Body of pancreas (tissue), 4 donors: ENCODE measurements at places on chromosomes 5 and 9.
A peak's percentile ranks its signal among the peaks of the same experiment; 100 is the strongest.

GRCh38 chr9:9942764-9943424 is 669.9 kb downstream of the PTPRD start:
- peak; percentile 71 for DNase-seq

GRCh38 chr5:60473654-60474053 is 226.3 kb downstream of the DEPDC1B start:
- DNase-seq, result no peak

GRCh38 chr5:81086881-81087281 is 126.7 kb downstream of the RASGRF2 start:
- no peak for DNase-seq

- peak; percentile 26 for DNase-seq
These were observed 325.6 kb downstream of the PRELID2 start for GRCh38 chr5:145509336-145510136.

DNA sequence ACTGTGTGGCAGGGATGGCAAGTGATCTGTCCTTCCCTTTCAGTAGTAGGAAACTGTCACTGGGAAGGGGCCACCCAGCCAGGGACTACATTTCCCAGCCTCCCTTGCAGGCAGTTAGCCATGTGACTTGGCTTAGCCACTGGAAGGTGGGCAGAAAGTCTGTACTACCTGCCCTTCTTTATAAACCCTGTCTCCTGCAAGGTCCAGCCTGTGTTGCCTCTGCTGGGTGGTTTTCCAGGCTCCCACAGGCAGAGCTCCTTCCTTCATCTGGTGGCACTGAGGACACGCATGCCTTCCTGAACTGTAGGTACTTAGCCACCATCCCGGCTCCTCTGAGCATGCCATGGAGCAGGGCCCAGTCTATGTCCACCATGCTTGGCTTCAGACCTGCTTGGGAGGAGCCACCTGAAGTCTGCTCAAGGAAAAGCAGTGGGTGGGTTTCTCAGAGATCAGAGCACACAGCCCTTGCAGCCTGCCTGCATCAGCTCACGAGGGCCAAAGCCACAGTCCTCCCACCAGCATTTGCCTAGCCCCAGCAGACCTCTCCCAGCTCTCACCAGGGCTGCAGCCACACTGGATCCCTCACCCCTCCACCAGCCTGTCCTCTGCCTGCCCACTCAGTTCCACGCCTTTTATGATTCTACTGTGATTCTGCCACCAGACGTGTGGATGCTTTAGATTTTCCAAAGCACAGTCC is 16.7 kb upstream of the SLC25A51 start:
- no peak for DNase-seq

DNA sequence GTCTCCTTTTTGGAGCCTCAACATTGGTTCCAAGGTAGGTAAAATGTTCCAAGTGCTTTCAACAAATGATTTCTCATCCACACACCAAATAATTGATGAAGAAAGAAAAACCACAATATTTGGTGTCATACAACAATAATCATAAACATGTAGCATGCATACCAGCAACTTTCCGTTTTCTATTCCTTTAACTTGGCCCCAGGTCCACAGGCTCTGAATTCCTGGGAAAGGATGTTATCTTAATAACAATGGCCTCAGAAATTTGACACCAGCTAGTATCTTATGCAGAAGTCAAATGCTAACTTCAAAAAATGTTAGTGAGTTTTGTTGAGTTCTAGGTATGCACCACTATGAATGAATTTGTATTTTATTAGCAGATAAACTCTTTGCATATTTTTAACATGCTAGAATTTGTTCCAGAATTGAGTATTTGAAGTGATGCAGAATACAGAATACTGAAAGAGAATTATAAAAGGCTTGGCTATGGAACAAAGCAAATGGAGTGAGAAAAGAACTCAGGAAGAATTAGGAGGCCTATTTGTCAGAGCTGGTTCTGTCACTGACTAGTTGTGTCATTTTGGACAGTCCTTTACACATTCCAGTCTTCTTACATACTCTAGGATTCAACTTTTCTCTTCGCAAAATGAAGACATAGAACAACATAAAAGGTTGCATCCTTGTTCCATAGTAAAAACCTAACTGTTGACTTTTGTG is 435.3 kb upstream of the TNC start:
- DNase-seq, result no peak

DNA sequence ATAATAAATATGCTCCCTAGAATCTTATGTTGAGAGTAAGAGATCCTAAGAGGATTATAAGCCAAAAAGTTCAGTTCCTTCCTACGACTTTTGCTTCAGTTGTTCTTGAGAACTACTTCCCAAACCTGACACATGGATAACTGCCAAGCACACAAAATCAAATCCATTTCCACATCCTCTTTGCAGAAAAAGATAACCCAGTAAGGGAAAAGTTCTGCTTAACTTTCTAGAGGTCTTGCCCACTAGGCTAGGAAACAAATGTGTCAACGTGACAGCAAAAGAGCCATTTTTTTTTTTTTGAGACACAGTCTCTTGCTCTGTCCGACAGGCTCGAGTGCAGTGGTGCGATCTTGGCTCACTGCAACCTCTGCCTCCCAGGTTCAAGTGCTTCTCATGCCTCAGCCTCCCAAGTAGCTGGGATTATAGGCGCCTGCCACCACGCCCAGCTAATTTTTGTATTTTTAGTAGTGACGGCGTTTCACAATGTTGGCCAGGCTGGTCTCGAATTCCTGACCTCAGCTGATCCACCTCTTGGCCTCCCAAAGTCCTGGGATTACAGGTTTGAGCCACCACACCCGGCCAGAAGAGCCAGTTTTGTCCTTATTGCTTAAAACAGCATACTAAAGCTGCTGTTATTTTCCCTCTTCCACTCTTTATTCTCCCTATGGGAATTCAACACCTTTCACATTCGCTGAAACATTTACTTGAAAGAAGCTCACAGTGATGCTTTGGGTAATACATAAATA is 24.2 kb downstream of the CSNK1A1 start:
- DNase-seq, result no peak

DNA sequence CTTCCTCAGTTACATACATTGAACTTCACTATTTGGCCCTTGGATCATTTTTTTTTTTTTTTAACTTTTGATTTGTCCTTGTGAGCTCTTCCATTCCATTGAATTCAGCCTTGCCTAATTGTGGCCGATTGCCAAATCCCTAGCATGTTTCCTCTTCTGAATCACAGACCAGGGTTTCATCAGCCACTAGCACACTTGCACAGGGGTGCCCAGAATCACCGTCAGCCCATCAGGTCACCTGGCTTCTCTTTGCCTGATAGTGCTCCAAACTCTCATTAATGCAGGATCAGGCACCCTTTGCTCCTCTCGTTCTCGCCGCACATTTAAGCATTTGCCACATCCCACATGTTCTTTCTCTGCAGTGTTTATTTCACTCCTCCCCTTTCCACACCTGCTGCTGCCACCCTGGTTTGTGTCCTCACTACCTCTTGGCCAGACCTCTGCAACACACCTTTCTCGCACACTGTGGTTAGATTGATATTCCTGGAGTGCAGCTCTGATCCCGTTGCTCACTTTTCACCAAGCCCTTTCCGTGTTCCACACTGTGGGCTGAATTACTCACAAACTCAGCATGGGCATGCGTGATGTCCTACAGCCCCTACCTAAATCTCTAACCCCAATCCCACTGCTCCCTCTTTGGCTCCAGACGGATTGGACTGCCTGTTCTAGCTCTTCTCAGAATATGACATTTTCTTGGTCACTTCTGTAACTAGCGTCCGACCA is 9.8 kb downstream of the PIK3R1 start:
- DNase-seq, result peak; percentile 76

GRCh38 chr5:87784879-87785495 is 372.3 kb upstream of the CCNH start:
- no peak for DNase-seq

DNA sequence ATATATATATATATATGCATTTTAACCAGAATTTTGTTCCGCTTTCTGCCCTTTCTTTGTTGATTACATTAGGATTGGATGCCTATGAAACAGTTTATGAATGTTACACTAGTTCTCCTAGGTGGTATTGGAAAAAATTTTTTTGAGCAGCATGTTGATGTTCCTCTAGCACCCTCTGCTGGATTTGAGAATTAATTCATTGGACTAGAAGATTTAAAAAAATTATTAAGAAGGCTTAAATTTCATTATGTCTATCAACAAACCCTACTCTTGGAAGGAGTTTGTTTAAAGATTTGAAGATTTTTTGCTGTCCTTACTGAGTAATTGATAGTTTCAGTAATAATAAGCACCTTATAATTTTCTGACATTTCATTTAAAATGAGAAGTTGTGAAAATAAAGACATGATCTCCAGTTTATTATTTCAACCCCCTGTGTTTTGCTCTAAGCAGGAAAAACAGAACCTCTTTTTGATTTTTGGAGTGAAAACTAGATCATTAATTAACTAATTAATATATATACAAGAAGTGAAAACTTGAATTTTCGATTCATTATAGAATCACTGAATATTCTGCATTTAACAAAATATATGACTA is 89.6 kb downstream of the CCDC171 start:
- DNase-seq, result no peak

DNA sequence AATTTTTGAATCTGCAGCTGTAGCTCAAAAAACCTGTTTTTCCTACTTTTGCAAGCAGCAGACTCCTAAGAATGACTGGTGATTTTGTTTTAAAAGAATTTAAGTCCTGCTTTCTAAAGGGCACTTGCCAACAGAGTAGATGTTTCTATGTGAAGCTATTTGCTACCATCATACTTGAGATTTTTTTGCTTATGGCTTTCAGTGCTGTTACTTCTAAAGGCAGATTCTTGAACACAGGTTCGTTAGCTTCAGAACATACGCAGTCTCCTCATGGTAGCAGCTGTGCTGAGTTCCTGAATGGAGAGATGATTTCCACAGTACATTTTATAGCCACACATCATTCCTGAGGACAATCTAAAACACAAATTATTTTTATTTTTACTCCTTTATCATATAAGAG is 24.4 kb upstream of the ELL2 start:
- DNase-seq, result no peak

DNA sequence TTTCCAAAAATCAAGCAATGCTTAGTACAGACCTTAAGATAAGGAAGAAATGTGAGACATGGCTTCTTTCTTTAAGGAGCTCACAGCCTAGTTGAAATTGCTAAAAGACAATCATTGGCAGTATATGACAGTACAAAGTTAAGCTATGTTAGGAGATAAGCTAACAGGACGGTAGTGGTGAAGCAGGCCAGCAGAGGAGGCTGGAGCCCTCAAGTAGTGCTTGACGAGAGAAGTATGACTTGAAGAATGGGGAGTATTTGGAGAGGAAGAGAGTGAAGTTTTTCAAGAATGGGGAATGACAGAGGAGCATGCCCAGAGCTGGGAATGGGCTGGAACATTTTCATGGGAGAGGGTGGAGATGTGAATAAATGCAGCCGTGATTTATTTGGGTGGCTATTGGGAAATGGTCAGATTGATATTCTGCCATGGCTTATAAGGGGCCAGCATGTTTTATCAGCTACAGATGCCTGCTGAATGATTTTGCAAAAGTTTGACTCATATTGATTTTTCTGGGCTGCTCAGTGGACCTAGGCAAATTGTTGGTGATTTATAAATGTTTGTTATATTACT is 43.7 kb downstream of the LURAP1L start:
- DNase-seq, result no peak

DNA sequence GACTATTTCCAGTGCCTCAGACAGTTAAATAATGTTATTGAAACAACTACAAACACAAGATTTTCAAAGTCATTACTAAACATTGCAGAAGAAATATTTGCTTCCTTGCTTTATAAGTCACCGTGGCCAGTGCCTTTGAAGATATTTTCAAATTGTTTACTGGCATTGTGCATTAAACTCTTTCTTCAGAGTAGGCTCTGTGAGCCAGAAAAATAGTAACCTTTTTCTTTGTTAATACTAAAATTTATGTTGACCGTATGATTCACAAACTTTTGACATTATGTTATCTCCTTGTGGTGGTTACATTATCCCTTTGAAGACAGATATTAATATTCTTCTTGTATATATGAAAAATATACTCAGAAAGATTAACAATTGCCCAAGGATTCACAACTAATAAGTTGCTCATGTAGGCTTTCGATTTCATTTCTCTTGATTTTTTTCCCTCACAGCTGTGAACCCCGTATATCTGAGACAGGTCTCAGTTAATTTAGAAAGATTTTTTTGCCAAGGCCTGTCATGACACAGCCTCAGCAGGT is 140.1 kb downstream of the NR3C1 start:
- no peak for DNase-seq

- no peak for DNase-seq
These were observed 215.6 kb upstream of the NREP start for GRCh38 chr5:111972548-111972947.
